HepG2 (cell line): ENCODE measurements at places on chromosomes 7 and 10.

- H3K27me3 ChIP-seq: no peaks in the 10 kb centered on the region
- peaks cover 23% of the 10 kb centered on the region for H3K4me1 ChIP-seq
- H3K27ac ChIP-seq: no peak overlapping the region
- H3K4me3 ChIP-seq: no peak overlapping the region
- H3K36me3 ChIP-seq: no peaks in the 10 kb centered on the region
- DNase-seq: peak; percentile 29
These were observed 43.8 kb downstream of the GRB10 start for GRCh38 chr7:50738932-50739331.

DNA sequence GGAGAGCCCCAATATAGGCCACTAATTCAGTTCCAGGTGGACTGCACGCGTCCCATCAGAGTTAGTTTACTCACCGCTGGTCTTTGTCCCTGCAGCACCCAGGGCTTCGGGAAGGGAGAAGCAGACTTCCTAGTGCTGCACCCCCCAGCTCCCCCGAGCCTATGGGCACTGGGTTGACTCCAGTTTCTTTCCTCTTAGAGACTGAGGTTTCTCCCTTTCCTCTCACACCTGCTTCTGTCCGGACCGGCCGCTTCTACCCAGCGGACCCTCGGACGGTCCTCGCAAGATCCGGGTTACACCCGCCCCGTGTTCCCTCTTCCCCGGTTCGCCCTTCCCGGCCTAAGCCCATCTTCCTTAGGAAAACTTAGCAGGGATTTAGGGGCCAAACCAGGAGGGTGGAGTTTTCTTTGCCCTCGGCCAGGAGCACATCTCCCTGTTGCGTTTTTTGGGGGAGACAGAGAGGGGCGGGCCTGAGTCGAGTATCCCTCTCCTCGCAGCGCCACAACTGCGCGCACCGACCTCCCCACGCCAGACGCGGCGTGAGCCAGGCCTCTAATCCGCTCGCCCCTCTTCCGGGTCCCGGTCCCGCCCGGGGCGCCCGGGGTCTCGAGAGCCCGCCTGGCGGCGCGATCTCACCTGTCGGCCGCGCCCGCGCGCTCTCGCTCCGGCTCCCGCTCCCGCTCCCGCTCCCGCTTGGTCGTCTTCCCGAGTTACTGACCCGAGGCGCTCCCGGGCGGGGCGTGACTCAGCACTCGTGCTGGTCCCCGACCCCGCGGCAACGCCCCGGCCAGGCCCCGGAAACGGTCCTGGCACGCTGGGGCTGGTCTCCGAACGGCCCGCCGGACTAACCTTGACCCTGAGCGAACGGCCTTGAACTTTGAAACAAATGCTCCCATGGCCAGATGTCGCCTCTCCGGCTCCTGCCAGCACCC is at the start of gene AIFM2:
TSS of gene AIFM2 (minus strand) at position 728 of the 932 bp plus-strand sequence. CDS start 8,741 bp downstream, outside the sequence.
- peak; percentile 80 for DNase-seq
- H3K27me3 ChIP-seq: no peaks in the 10 kb centered on the region
- H3K4me1 ChIP-seq: peaks cover 62% of the 10 kb centered on the region
- peak within 1 kb of the TSS; percentile 97 for H3K27ac ChIP-seq
- H3K36me3 ChIP-seq: peaks cover 2% of the 10 kb centered on the region; the same call in 1 of the 2 replicates
- peak within 1 kb of the TSS; percentile 94 for H3K4me3 ChIP-seq

DNA sequence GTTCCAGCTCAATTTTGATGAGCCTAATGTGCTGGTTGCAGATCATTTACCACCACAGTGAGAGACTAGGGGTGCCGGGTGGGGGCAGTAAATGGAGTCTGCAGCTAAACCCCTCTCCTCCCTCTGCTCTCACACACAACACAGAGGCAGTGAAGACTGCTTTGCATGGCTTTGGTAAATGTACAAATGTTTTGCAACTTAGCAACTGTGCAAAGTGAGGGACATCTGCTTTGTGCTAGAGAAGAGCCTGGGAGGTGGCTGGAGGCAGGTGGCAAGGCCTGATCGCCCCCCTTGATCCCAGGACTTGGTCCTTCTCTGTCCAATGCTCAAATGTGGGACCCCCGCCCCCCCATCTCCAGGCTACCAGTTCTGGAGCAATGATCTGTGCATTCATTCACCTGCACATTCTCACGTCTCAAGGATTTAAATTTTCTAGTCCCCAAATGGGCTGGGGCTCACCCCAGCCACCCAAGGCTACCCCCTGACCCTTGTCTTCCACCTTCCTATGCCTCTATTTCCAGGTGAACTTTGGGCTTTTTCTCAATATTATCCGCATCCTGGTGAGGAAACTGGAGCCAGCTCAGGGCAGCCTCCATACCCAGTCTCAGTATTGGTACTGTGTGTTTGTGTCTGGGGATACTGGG is 11.6 kb downstream of the GHRHR start:
- DNase-seq: no peak
- no peaks in the 10 kb centered on the region for H3K36me3 ChIP-seq
- no peak overlapping the region for H3K4me3 ChIP-seq
- H3K27me3 ChIP-seq: no peaks in the 10 kb centered on the region

- peak; percentile 42 for DNase-seq
- H3K27ac ChIP-seq: no peak overlapping the region
- H3K27me3 ChIP-seq: no peaks in the 10 kb centered on the region
- H3K4me1 ChIP-seq: peaks cover 25% of the 10 kb centered on the region
- H3K4me3 ChIP-seq: no peak overlapping the region
- no peaks in the 10 kb centered on the region for H3K36me3 ChIP-seq
These were observed 13.6 kb downstream of the NKX1-2 start for GRCh38 chr10:124436191-124436638.

DNA sequence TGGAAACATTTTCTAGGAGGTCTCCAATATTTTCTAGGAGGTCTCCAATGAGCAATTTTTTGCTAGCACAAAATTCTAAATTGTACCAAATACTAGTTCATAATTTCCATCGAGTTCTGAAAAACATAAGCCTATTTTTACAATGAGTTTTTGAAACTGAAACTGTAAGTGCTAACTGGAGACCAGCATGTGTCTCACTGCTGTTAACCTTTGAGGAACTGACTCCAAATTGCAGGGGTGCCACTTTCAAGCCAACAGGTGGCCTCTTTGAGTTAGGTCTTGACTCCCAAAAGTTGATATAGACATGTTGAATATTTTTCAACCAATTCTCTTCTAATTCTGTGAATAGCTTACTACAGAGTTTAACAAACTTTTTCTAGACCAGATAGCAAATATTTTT is 58.8 kb downstream of the CAV1 start:
- no peak overlapping the region for H3K4me3 ChIP-seq
- no peaks in the 10 kb centered on the region for H3K4me1 ChIP-seq
- no peaks in the 10 kb centered on the region for H3K36me3 ChIP-seq
- no peak overlapping the region for H3K27ac ChIP-seq
- no peak for DNase-seq
- H3K27me3 ChIP-seq: peaks cover 10% of the 10 kb centered on the region; the same call in 1 of the 3 replicates

DNA sequence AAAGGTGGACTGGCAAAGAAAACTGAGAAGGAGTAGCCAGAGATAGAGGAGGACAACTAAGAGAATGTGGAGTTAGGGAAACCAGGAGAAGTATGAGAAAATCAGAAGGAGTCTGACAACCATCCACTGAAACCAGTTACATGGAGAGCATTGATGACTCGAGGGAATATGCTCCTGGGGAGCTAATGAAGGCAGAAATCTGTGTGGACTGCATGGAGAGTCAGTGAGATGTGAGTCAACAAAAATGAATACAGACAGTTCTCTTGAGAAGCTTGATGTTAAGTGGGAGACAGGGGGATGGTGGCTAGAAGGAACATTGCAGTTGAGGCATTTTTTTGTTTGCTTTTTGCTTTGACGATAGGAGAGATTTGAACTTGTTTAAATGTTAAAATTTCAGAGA is 34.3 kb upstream of the ZNF32 start:
- H3K27ac ChIP-seq: no peak overlapping the region
- H3K4me1 ChIP-seq: no peaks in the 10 kb centered on the region
- no peak for DNase-seq
- no peak overlapping the region for H3K4me3 ChIP-seq

DNA sequence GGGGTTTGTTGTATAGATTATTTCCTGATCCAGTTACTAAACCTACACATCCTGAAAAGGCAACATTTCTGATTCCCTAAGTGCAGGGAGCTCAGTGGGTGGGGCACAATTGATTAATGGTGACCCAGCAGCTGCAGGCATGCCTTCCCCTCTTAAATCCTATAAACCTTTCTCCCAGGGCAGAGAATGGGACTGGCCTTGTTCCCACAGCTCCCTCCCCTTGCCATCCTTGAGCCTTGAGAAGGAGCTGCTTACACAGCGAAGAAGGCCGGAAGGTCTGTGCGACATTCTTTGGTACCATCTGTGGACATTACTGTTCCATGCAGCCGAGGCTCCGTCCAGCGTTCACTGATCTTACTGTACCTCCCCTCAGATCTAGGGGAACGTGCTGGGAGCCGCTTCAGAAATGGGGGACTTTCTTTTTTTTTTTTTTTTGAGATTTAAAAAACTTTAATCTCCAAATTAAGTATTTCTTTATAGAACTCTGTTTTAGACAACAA is 14.3 kb downstream of the KLF6 start:
- H3K27ac ChIP-seq: no peak overlapping the region
- H3K36me3 ChIP-seq: no peaks in the 10 kb centered on the region
- peaks cover 23% of the 10 kb centered on the region for H3K4me1 ChIP-seq
- H3K4me3 ChIP-seq: no peak overlapping the region

DNA sequence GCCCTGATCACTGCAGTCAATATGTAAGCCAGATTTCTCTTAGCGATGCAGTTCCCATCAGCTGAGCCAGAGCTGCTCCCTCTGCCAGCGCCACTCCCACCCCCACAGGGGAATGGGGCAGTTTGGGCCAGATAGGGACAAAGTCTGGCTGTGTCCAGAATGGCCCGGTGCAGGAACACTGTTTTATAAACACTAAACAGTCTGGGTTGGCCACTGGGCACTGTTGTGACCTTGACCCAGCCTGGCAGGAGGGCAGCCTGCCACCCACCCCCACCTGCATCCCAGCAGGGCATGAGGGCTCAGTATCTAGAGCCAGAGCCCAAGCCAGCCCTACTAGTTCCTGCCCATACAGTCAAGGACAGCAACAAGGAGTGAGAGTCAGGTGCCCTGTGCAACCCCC is 1.3 kb downstream of the OGDHL start:
- H3K27me3 ChIP-seq: no peaks in the 10 kb centered on the region; the same call in 1 of the 2 replicates
- no peak for DNase-seq
- H3K4me1 ChIP-seq: peaks cover 17% of the 10 kb centered on the region
- no peak overlapping the region for H3K4me3 ChIP-seq

DNA sequence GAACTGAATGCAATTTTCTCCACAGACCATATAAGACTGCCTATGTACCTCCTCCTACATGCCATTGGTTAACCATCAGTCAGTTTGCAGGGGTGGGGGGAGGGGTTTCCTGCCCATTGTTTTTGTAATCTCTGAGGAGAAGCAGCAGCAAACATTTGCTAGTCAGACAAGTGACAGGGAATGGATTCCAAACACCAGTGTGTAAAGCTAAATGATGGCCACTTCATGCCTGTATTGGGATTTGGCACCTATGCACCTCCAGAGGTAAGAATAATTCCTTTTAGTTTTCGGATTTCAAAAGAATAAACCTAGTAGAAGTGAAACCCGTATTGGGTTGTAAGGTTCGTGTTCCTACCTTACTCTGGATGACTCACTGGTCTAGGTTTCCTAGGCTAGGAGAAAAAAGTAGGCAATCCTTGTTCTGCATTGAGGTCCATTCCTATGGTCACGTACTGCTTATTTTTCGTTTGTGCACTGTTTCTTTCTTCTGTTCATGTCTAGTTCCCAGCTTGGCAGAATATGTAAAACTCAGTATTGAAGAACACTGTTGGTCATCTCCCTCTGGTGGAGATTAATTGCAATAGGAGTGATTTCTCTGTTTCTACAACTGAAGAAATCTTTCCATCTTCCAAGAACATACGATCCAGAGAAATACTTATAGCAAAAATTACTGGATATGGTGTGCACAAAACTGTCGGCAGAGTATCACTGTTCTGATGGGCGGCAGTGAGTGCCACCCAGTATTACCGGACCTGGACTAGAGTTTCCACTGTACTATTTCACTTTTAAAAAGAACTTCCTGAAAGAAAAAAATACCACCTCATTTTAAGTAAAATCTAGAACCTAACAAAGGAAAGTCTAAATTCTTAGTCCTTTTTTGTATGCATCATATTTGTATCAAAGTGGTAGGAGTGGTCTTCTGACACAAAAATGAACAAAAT is at the start of gene AKR1C3:
TSS of gene AKR1C3 (plus strand) at position 150 of the 941 bp plus-strand sequence. CDS start at position 181, 31 bp downstream.
- H3K4me3 ChIP-seq: peak within 1 kb of the TSS; percentile 66
- peak within 1 kb of the TSS; percentile 83 for H3K27ac ChIP-seq
- H3K36me3 ChIP-seq: peaks cover 29% of the 10 kb centered on the region
- peak; percentile 78 for DNase-seq
- H3K4me1 ChIP-seq: peaks cover 53% of the 10 kb centered on the region
- no peaks in the 10 kb centered on the region for H3K27me3 ChIP-seq

DNA sequence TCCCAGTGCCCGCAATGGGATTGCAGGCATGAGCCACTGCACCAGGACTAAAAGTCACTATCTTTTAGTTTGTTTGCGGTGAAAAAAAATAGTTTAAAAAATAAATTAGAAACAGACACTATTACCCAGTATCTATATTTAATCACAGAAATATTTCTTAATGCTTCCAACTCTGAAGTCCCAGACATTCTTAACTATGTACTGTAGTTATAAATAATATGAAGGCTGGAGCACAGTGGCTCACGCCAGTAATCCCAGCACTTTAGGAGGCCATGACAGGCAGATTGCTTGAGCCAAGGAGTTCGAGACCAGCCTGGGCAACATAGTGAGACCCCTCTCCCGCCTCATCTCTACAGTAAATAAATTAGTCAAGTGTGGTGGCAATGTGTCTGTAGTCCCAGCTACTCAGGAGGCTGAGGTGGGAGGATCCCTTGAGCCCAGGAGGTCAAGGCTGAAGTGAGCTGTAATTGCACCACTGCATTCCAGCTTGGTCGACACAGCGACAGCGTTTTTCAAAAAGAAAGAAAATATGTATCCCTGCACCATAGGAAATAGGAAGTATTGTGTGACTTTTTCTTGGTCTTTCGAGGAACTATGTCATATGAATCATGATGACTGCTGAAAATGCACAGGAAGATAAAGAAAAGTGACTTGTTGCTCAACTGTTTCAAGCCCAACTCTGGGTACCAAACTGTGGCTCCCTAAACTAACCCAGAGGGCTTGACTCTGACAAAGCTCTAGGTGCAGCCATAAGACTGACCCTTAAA is 74.9 kb upstream of the STEAP1B start:
- no peaks in the 10 kb centered on the region for H3K4me1 ChIP-seq
- DNase-seq: no peak
- no peaks in the 10 kb centered on the region for H3K27me3 ChIP-seq
- no peaks in the 10 kb centered on the region for H3K36me3 ChIP-seq
- no peak overlapping the region for H3K4me3 ChIP-seq
- H3K27ac ChIP-seq: no peak overlapping the region

- no peak overlapping the region for H3K4me3 ChIP-seq
- no peak for DNase-seq
- H3K36me3 ChIP-seq: no peaks in the 10 kb centered on the region
These were observed 515.6 kb downstream of the CALN1 start for GRCh38 chr7:71896535-71896934.
